ENCODE measurements at places on chromosomes 7 and 10.

DNA sequence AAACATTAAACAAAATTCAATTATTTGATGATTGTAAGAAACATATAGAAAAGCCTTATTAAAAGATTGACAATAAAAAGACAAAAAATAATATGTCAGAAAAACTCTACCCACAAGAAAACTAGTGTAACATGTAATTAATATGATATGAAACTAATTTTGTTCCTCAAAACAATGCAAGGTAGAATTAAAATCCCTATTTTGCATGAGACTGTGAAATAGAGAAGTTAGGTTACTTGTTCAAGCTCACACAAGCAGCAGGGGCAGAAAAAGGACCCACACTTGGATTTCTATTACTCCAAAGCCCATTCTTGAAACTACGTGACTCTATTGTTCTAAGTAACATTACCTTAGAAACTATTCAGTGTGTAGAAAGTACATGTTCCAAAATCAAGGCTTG, 96.4 kb downstream of the KCNMA1 start:
- no peak for DNase-seq

- DNase-seq = no peak
Observed at GRCh38 chr7:50834031-50834535, 51.4 kb upstream of the GRB10 start.

DNA sequence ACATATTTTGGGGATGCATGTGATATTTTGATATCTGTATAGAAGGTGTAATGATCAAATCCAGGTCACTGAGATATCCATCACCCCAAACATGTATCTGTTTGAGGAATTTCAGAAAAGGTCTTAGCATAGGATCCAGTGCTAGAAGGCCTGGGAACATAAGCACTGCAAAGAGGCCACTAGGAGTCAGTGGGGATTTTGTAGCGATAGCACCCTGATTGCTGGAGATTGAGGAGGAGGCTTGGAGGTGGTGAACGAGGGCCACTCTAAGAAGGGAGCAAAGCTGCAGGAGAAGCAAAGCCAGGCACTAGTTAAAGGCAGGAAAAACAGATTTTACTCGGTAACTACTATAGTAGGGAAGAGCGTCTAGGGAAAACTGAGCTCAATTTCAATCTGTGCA, 324.0 kb downstream of the LHFPL3 start:
- DNase-seq = no peak

DNA sequence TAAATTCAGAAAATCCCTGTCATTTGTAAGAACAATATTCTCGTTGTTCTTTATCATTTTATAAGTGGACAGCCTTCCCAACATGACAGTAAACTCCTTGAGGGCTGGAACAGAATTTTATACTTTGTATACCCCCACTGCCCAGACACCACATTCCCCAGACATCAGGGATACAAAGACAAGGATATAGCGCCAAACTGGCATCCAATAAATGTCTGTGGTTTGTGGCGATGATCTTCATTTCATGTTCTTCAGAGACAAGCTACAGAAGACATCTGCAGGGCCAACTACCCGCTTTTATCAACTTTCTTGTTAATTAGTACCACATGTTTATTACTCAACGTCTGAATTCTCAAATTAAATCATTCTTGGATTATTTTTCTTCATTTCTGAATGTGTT, 155.9 kb downstream of the ATE1 start:
- DNase-seq = no peak

DNA sequence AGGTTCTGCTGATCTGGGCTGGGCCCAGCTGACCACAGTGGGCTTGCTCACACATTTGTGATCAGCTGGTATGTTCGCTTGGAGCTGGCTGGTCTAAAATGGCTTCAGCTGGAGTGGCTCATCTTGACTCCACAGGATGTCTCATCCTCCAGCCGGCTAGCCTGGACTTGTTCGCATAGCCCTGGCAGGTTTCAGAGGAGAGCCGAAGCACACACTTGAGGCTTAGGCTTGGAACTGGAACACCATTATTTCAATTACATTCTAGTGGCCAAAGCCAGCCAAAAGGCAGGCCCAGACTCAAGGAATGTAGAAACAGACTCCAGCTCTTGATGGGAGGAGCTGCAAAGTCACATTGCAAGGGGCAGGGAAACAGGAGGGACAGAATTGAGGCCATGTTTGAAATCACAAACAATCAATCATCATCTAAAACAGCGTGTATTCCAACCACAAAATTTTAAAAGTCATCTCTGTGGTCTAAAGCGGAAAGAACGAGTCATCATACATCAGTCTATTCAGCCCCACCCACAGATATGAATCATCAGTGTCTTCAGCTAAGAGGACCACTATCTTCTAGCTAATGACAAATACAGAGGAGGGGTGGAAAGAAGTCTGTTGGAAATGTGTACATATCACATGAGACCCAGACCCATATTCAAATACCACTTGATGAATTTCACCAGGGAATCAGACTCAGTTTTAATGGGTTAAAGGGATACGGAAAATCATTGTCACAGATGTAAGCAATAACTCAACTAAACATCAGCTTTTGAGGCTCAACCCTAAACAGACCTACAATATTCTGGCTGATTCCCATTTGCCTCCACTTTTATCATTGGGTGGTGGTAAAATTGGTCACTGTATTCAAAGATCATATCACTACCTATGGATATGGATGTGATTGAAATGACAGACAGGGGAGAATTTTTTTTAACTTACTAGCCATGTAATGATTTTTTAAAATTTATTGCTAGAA, 139.0 kb upstream of the MKLN1 start:
- peak; percentile 90 for DNase-seq

DNA sequence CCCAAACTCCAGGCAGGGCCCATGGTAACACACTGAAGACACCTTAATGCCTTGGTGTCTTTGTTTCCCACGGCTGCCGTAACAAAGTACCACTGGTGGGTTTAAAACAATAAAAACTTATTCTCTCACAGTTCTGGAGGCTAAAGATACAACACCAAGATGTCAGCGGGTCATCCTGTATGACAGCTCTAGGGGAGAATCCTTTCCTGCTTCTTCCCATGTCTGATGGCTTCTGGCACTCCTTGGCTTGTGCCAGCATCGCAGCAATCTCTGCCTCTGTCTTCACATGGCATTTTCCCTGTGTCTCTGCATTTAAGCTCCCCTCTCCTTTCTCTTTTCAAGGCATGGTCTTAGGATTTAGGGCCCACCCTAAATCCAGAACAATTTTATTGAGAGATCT, 33.1 kb downstream of the PRSS2 start:
- no peak for DNase-seq

DNA sequence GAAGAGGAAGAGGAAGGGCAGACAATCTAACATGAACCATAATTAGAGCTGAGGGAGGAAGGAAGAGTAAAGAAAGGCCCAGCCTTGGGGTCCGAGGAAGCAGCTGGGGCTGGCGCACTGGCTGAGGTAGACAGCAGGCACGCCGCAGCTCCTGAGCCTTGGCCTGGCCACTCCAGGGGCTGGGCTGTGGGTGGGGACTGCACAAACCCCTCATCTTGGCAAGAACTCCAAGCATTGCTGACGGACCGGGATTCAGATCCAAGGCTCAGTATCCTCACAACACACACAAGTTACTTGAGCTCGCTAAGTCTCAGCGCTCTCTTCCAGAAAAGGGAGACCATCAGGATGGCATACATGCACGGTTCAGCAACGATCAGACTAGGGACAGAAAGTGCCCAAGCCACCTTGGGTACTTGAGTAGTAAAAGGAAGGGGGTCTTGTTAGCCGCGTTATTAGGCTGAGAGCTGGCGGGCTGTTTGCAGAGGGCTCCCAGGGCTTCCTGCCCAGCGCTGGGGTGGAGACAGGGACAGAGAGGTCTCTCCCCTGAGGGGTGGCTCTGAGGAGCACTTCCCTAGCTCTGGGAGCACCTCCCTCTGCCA, 4.5 kb downstream of the TNS3 start:
- peak; percentile 60 for DNase-seq

GRCh38 chr7:76086070-76086469, 38.2 kb downstream of the MDH2 start:
- no peak for DNase-seq
